ENCODE measurements at places on chromosomes 13 and 19. TPM values are rescaled to one million over a fixed set of nuclear protein-coding genes. Genes with fewer than 3 reads are reported as not detected.

WDR87 gene
- total RNA-seq, result not detected

KLK14 gene
- not detected for total RNA-seq

LRG1 gene
- 0.13 TPM for total RNA-seq

PBX4 gene
- 0.07 TPM for total RNA-seq

CYP2A6 gene
- total RNA-seq, result not detected

URAD gene
- total RNA-seq, result not detected

F7 gene
- not detected for total RNA-seq

RTBDN gene
- not detected for total RNA-seq

MAST3 gene
- total RNA-seq, result 0.67 TPM

FAM124A gene
- 7.0 TPM for total RNA-seq

SGCG gene
- 0.07 TPM for total RNA-seq

CEACAM21 gene
- total RNA-seq, result 0.73 TPM

NALCN gene
- 5.2 TPM for total RNA-seq

PRRG2 gene
- 3.1 TPM for total RNA-seq

SPATA13 gene
- 5.7 TPM for total RNA-seq

IGFL1 gene
- not detected for total RNA-seq

IZUMO1 gene
- total RNA-seq, result 0.28 TPM

KLF12 gene
- 8.2 TPM for total RNA-seq

COL4A1 gene
- 350 TPM for total RNA-seq

SIGLEC14 gene
- not detected for total RNA-seq

RGS9BP gene
- total RNA-seq, result 0.42 TPM

LGALS14 gene
- not detected for total RNA-seq

SLC17A7 gene
- not detected for total RNA-seq

TEAD2 gene
- total RNA-seq, result 46.5 TPM

Data from pulmonary artery endothelial cell (primary cell).